ENCODE measurements at places on chromosomes 11 and 22.

- DNase-seq = no peak
Observed at GRCh38 chr22:24576778-24577177, 16.1 kb downstream of the LRRC75B start.

- DNase-seq = peak; percentile 59
Observed at GRCh38 chr11:74325649-74326645, 14.5 kb upstream of the P4HA3 start.

GRCh38 chr22:41074941-41075710 lies 17.3 kb upstream of the EP300 start:
- DNase-seq = no peak

GRCh38 chr11:28058333-28058732 lies 49.6 kb downstream of the KIF18A start:
- no peak for DNase-seq
